ENCODE measurements at places on chromosomes 12 and 14. TPM values are rescaled to one million over a fixed set of nuclear protein-coding genes. Genes with fewer than 3 reads are reported as not detected.

SIX6 gene
- not detected for total RNA-seq

RASSF9 gene
- total RNA-seq: 0.46 TPM

PRICKLE1 gene
- total RNA-seq: 7.0 TPM

TMEM121 gene
- 1.1 TPM for total RNA-seq

PZP gene
- total RNA-seq: not detected

PKP2 gene
- total RNA-seq: 88.7 TPM

SPSB2 gene
- 30.1 TPM for total RNA-seq

GARIN6 gene
- not detected for total RNA-seq

LRP1-AS gene
- not detected for total RNA-seq

DNA sequence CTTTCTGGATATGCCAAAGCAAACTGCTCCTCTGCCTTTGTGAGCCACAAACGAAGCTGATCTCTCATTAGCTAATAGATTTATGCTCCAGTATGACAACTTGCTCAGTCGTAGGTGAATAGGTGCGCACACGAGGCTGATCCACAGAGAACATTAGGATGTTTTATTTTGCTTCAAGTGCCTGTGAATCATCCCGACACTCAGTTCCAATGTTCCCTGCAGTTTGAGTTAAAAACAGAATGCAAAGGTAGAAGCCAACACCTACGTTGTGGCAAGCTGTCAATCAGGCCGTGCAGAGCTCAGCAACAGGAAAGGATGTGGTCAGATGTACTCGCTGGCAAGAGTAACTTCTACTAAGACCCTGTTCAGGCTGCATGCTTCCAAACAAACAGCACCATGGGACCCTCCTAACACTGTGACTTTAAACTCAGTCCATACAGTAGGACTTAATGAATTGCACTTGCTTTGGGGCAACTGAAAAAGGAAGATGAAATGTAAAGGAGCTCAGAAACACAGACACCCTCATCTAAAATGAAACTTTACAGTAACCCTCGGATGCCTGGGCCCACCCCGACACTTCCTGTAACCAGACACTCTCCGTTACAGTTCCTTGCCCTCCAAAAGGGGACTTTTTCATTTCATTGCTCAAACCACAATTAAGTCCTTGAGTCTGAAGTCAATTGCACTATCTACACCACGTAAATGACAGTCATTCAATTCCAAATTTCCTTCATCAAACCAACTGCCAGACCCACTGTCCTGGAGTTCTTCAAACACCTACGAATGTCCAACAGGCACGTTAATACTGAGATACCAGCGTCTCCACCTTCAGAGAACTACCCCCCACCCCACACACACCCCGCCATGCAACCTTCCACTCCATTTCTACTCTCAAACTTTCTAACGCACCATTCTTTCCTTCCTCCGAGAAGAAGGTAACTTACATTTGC, 1.6 kb downstream of the CCDC88C start:
- no peaks in the 10 kb centered on the region for H3K27me3 ChIP-seq
- H3K27ac ChIP-seq: no peak overlapping the region
- no peak for DNase-seq
- peak overlapping the region; percentile 83 for H3K4me3 ChIP-seq
- no peaks in the 10 kb centered on the region for H3K36me3 ChIP-seq

DNA sequence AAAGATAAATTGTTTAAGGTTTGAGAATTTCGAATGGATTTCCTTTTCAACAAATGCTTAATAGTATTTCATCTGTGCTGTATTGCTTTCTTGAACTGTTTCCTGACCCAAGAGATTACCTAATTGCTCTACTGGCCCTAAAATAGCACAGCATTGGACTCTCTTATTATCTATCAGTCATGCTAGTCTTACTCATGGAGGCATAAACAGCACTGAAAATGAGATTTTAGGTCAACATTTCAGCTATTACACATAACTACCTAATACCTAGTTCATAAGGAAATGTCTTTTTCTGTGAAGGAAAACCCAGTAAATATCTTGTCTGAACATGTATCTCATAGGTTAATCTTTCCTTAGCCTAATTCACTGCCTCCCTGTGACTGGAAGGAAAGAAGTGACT, 4.3 kb upstream of the ABCD2 start:
- H3K4me1 ChIP-seq: no peaks in the 10 kb centered on the region
- no peak overlapping the region for H3K27ac ChIP-seq
- H3K4me3 ChIP-seq: no peak overlapping the region
- no peak for DNase-seq
- H3K27me3 ChIP-seq: no peaks in the 10 kb centered on the region

DNA sequence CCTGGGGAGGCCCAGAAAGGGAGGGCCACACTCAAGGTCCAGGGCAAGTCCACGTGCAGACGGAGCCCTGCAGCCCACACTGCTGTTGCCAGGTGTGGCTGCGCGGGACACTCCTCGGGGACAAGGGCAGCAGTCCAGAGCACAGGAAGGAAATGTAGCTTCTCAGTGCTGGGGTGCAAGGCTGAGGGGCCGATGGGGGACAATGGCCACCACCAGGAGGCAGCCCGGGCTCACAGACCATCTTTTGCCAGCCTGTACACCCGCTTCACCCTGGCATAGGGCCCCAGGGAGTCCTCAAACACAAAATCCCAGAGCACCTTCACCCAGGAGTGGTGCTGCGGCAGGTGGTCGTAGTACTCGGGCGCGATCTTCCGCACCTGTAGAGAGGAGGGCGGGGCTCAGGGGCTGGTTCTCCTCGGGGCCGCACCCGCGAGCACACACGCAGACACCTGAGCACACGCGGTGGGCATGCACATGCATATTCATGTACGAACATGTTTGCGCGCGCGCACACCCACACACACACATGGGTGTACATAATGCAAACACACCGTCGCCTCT, 12.8 kb downstream of the DEGS2 start:
- no peak overlapping the region for H3K4me3 ChIP-seq
- no peak overlapping the region for H3K27ac ChIP-seq
- H3K36me3 ChIP-seq: no peaks in the 10 kb centered on the region
- DNase-seq: no peak

- H3K27ac ChIP-seq: no peak overlapping the region
- DNase-seq: no peak
- H3K27me3 ChIP-seq: no peaks in the 10 kb centered on the region
- H3K36me3 ChIP-seq: no peaks in the 10 kb centered on the region
These were observed 3.6 kb downstream of the TPH2 start for GRCh38 chr12:71942259-71942658.

DNA sequence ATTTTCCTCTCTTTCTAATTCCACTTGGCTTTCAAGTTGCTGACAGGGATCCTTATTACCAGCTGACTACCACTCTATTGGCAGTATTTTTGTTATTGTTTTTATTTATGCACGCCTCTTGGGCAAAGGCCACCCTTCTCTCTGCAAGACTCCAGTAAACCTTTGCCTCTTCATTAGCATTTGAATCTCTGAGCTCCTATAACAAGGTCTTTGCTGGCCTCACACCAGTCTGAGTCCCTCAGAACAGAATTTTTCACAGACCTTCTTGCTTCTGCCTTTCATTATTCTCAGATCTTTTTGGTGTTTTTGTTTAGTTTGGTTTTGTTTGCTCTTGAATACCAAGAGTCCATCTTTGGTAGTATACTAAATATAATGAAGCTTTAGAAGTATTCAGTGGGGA, 145.9 kb downstream of the PDZRN4 start:
- no peaks in the 10 kb centered on the region for H3K27me3 ChIP-seq
- no peak for DNase-seq
- H3K4me3 ChIP-seq: no peak overlapping the region
- no peaks in the 10 kb centered on the region for H3K4me1 ChIP-seq
- no peaks in the 10 kb centered on the region for H3K36me3 ChIP-seq
- no peak overlapping the region for H3K27ac ChIP-seq

- H3K4me1 ChIP-seq: no peaks in the 10 kb centered on the region
- no peak overlapping the region for H3K27ac ChIP-seq
- no peak for DNase-seq
- no peaks in the 10 kb centered on the region for H3K36me3 ChIP-seq
- no peak overlapping the region for H3K4me3 ChIP-seq
These were observed 64.7 kb upstream of the PTCSC3 start for GRCh38 chr14:36241183-36241582.

DNA sequence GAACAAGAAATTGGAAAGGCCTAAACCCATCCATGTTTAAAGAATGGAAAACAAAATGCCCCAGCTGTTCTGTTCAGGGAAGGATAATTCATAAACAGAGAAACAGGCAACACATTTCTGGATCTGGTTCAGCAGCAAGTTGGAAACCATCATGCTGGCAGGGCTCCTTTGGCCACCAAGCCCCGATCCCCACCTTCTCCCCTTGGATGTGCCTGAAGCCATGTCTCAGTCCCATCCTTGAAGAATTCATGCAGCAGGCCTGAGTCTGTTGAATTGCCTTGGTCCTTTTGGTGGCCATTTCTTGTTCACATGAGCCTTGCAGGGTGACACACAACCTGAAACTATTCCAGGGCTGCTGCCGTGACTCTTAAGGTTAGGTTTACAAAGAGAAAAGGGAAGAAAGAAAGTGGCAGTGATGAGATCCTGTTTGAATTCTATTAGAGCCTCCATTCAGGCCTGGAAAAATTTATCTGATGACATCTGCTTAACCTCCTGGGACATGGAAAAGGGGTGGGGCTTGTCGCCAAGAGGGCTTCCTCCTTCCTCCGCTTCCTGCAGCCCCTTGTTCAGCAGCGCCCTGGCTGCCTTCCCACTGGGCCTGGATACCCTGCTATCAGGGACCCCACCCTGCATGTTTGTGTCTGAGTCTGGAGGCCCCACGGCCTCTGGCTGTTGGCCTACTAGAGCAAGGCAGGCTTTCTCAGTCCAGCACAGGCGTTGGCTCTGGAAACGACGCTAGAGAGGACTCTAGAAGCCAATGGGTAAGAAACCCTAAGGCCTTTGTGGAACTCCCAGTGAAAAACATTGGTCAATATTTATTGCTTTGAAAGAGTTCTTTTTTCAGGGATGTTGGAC, 341.9 kb downstream of the C12orf75 start:
- H3K36me3 ChIP-seq: no peaks in the 10 kb centered on the region
- H3K27ac ChIP-seq: no peak overlapping the region
- no peaks in the 10 kb centered on the region for H3K4me1 ChIP-seq
- DNase-seq: no peak
- H3K27me3 ChIP-seq: no peaks in the 10 kb centered on the region
- no peak overlapping the region for H3K4me3 ChIP-seq

- H3K27me3 ChIP-seq: peaks cover 96% of the 10 kb centered on the region
- no peak overlapping the region for H3K4me3 ChIP-seq
- DNase-seq: no peak
- H3K36me3 ChIP-seq: no peaks in the 10 kb centered on the region
- H3K4me1 ChIP-seq: no peaks in the 10 kb centered on the region
These were observed 24.9 kb downstream of the CRACR2A start for GRCh38 chr12:3727877-3728632.

- peaks cover 69% of the 10 kb centered on the region for H3K27me3 ChIP-seq
- H3K27ac ChIP-seq: no peak overlapping the region
- H3K4me1 ChIP-seq: no peaks in the 10 kb centered on the region
- H3K36me3 ChIP-seq: no peaks in the 10 kb centered on the region
- DNase-seq: no peak
These were observed 160.0 kb downstream of the ADGRD1 start for GRCh38 chr12:131113568-131114270.

DNA sequence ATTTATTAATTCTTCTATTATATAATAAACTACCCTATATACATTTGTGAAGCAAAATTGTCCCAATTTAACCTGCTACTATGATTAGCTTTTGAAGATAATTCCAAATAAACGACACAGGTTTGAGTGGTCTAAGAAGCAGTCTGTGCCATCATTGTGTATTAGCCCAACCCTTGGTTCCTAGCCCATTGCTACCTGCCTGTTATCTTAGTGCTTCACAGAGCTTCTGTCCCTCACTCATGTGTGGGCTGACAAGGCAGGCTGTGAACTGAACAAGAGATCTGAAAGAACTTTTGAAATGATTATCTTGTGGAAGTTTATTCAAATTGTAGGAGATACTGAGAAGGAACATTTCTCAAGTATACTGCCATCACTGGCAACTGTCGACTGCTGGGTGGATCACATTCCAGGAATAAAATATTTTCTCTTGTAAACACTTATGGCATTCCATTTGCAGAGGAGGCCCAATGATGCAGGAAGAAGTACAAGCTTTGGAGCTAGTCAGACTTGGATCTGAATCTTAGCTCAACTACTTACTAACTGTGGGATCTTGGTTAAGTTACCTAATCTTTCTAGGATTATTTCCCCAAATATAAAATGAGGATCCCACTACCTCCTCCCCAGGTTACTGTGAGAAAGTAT, 7.8 kb upstream of the MTERF2 start:
- no peaks in the 10 kb centered on the region for H3K4me1 ChIP-seq
- H3K4me3 ChIP-seq: no peak overlapping the region

GRCh38 chr12:113794774-113795173, 171.4 kb downstream of the RBM19 start:
- no peak overlapping the region for H3K4me3 ChIP-seq
- H3K27ac ChIP-seq: no peak overlapping the region
- no peaks in the 10 kb centered on the region for H3K36me3 ChIP-seq

- H3K27me3 ChIP-seq: no peaks in the 10 kb centered on the region
- H3K36me3 ChIP-seq: 0 out of 2 replicates have a peak, but pooled peaks cover 4% of the 10 kb centered on the region
- DNase-seq: no peak
- H3K4me3 ChIP-seq: no peak overlapping the region
These were observed 17.4 kb downstream of the BICDL1 start for GRCh38 chr12:120006258-120006975.

GRCh38 chr14:89881839-89882238, 72.7 kb downstream of the EFCAB11 start:
- H3K27ac ChIP-seq: no peak overlapping the region
- H3K4me3 ChIP-seq: no peak overlapping the region
- no peak for DNase-seq
- H3K27me3 ChIP-seq: no peaks in the 10 kb centered on the region
- no peaks in the 10 kb centered on the region for H3K36me3 ChIP-seq

DNA sequence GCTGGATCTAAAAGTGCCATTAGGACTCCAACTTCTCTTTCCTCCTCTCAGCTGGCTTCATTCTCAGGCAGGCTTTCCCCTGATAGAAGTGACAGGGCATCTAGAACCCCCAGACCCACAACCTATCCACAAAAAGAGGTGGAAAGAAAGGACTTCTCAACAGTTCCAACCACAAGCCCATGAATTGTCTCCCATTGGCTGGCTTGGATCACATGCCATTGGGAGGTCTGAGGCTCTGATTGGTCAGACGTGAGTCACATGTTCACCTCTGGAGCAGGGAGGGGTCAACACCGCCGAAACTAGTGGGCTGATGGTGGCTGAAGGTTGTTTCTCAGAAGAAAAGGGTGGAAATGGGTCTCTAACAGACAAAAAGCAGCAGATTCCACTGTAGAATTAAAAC, 47.2 kb downstream of the DRAM1 start:
- no peaks in the 10 kb centered on the region for H3K27me3 ChIP-seq
- no peak overlapping the region for H3K4me3 ChIP-seq
- no peak for DNase-seq
- H3K36me3 ChIP-seq: no peaks in the 10 kb centered on the region

GRCh38 chr12:66620026-66620425, 58.9 kb downstream of the GRIP1 start:
- no peak for DNase-seq
- no peaks in the 10 kb centered on the region for H3K36me3 ChIP-seq
- no peaks in the 10 kb centered on the region for H3K4me1 ChIP-seq
- no peak overlapping the region for H3K4me3 ChIP-seq
- H3K27me3 ChIP-seq: no peaks in the 10 kb centered on the region

- peaks cover 15% of the 10 kb centered on the region for H3K4me1 ChIP-seq
- H3K27me3 ChIP-seq: no peaks in the 10 kb centered on the region
- no peak for DNase-seq
These were observed 99.9 kb upstream of the MAP1LC3B2 start for GRCh38 chr12:116459011-116459875.

GRCh38 chr14:58824796-58825195, 187.0 kb downstream of the DACT1 start:
- H3K36me3 ChIP-seq: no peaks in the 10 kb centered on the region
- no peak for DNase-seq
- H3K4me3 ChIP-seq: no peak overlapping the region
- peaks cover 13% of the 10 kb centered on the region for H3K27me3 ChIP-seq
- H3K4me1 ChIP-seq: no peaks in the 10 kb centered on the region
- H3K27ac ChIP-seq: no peak overlapping the region

Data from PC-9 (cell line).